ENCODE measurements at places on chromosomes 3 and 15. TPM values are rescaled to one million over a fixed set of nuclear protein-coding genes. Genes with fewer than 3 reads are reported as not detected.

- ATAC-seq: no peak
Observed at GRCh38 chr3:188497021-188497420, 343.1 kb downstream of the LPP start.

GRCh38 chr3:172918568-172919296, 168.2 kb downstream of the ECT2 start:
- ATAC-seq: no peak

DNA sequence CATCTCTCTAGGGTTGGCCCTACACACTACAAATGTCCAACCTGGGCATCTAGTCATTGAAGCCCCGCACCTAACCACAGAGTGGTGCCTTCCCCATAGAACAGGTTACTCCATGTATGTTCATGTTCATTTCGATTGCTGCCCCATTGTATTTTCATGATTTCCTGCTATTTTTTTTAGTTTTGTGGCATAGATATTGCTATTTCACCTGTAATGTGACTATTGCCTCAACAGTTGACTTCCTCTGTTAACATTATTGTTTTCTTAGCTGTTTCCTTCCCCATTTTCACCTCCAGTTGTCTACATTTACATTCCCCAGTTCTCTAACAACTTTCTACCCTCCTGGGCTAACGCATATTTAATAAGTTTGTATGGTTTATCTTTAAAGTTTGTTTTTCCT, 137.7 kb upstream of the RBMS3 start:
- ATAC-seq: no peak

The IL16 gene
- total RNA-seq: 2.4 TPM

- ATAC-seq: no peak
Observed at GRCh38 chr15:98592136-98592535, 56.2 kb upstream of the IGF1R start.

The CHRNA7 gene
- total RNA-seq: 2.7 TPM

The CALML4 gene
- total RNA-seq: 4.7 TPM

- ATAC-seq: no peak
Observed at GRCh38 chr3:168973897-168974296, 689.6 kb downstream of the MECOM start.

- no peak for ATAC-seq
Observed at GRCh38 chr3:38130631-38131065, 6.3 kb downstream of the ACAA1 start.

GRCh38 chr3:59563966-59564365, 514.1 kb upstream of the CFAP20DC start:
- no peak for ATAC-seq

DNA sequence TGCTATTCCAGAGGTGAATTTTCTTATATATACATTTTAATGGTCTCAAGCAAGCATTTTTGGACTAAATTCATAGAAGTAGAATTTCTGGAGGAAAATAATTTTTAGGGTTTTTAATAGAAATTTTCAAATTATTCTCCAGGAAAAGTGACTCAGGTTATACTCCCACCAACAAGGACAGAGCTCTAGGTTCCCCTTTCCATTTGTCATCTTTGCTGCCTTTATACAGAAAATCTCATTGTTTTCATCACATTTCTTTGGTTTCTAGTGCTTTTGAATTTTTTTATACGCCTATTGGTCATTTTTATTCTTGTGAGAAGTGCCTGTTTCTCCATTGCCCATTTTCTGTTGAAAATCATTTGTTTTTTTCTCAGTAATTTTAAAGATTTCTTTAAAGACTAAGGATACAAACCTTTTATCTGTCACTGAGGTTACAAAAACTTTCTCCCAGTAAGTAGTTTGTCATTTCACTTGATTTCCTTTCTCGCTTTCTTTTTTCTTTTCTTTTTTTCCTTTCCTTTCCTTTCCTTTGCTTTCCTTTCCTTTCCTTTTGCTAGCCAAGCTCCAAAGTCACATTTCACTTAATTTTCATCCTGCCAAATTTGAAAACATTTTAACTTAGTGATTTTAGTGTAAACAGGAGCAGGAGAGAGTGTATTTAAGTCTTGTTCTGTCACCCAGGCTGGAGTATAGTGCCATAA, 77.1 kb upstream of the CHRNB4 start:
- no peak for ATAC-seq

The CCDC13 gene
- total RNA-seq: 1.3 TPM

The MINAR1 gene
- 18.6 TPM for total RNA-seq

DNA sequence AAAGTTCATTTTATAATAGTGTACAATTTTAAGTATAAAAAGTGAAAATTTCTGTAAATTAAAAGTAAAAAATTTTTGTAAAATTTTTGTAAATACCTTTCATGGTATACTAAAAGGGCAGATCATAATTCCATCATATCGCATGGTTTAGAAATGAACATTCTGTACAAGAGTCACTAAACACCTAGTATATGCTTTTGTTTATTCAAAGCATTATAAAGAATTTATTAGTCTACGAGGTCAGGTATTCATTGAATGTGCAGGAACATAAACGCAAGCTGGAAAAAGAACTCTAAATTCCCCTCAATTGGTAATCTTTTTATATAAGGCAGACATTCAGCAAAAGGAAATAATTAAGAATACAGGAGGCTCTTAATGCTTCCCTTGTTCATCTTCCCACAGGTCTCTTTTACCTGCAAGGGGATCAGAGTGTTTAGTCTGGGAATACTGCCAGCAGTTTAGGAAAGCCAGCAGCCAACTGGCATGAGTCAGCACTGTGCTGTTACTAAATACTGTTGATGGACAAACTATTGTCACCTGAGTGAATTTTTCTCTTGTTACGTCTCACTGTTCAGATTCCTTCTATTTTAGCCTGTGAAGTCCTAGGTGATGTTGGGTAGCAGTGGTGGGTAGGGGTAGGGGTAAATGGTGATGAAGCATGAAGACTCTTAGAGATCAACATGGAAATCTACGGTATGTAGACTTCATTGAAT, 70.1 kb downstream of the UQCC5 start:
- ATAC-seq: no peak

DNA sequence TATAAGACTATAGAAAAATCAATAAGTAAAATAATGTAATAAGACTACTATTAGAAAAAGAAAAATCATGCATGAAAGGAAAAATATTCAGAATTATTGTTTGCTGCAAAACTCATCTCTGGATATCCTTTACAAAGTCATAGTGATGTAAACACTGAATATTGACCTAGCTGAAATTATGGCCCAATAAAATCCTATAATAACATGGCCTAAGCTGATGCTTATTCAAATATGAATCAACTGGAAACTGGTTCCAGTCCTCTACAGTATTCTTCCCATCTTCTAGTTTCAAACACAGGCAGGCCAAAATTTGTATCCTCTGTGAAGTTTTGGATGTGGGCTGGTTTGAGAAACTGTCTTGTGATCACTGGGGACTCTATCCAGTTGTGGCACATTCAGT, 134.5 kb downstream of the CNTN3 start:
- no peak for ATAC-seq

The AHSG gene
- not detected for total RNA-seq

The GOLGA8A gene
- total RNA-seq: 41.4 TPM

DNA sequence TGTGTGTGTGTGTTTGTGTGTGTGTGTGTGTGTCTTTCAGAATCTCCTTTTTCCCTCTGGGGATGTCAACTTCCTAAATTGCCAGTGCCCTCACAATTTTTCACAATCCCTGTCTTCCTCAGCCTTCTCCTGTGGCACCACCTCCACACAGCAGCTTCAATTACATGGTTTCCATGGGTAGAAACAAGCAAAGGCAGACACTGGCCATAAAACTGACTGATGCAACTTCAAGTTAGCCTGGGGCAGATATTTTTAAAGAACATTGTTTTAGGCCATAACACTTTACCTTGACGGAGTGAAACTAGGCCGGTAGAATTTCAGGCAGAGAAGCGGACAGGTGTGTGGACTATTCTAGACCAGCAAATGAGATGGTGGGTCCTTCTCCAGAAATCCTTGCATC, 405.8 kb upstream of the SUCLG2 start:
- no peak for ATAC-seq

The TM4SF4 gene
- total RNA-seq: 1.6 TPM

GRCh38 chr3:150784747-150785125, 21.8 kb upstream of the SIAH2 start:
- no peak for ATAC-seq

DNA sequence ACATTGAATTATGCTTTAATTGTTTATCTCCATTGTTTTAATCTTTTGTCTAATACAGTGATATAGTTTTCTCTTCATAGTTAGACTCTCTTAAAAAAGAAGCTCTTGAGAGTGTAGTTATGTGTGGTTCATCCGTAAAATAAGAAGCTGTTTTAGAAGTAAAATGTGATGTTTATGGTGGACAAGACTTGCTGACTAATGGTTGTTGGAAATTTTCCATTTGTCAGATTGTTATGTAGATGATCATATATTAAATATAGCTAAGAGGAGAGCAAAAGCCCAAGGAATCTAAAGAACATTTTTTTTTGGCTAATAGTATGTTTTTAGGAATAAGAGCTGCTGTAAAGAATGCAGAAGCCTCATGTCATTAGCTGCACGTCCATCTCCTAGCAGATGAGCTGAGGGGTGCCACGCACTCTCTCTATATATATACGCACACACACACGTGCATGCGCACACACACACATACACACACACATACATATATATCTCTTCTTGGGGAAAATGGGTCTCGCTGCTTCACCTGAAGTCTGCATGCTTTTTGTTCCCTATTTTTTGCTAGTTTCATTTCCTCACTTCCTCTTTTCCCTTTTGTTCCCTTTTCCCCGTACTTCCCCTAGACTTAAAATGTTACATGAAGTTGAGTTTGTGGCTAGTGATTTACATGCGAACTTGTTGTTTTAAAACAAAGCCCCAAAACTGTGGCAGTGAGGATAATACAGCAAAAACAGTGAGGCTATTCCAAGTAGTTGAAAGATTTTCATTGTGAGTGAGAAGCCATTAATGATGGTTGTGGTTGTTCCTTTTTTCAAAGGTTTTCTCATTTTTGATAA, 107.8 kb downstream of the MBNL1 start:
- no peak for ATAC-seq

The RAP2B gene
- total RNA-seq: 29.0 TPM

DNA sequence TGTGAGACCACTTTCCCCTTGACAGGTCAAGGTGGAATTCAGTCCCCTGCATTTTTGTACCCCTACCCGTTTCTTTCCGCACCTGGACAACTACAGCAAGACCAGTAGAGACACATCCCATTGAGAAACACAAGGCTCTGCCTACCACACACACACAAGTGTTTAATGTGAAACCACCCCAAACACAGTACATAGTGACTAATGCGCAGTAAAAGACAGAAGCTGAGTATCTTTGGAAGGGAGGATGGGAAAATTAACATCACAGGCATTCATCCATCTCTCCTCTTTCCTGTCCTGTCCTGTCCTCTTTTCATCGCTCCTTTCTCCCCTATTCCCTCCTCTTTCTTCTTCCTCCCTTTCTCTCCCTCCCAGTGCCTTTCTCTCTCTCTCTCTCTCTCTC, 64.8 kb downstream of the SCN11A start:
- ATAC-seq: no peak

DNA sequence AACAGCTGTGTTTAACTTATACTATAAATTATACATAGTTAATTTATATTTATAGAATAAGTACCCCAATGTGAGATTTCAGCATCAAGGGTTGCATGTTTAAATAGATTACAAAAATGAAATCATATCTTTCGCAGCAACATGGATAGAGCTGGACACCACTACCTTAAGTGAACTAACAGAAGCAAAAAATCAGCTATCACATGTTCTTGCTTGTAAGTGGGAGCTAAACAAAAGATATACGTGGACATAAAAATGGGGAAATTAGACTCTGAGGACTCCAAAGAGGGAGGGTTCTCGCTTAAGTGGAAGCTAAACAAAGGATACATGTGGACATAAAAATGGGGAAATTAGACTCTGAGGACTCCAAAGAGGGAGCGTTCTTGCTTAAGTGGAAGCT, 626.5 kb upstream of the DPPA4 start:
- no peak for ATAC-seq

GRCh38 chr15:72486144-72486543, 12.0 kb downstream of the ARIH1 start:
- ATAC-seq: peak; percentile 15

- ATAC-seq: no peak
Observed at GRCh38 chr3:126295407-126295939, 61.7 kb downstream of the KLF15 start.

The DLL4 gene
- total RNA-seq: 3.8 TPM

GRCh38 chr15:70503798-70504298, 259.5 kb downstream of the UACA start:
- no peak for ATAC-seq

All from motor neuron (in vitro differentiated cells).